ENCODE measurements at places on chromosomes 7 and 10. TPM values are rescaled to one million over a fixed set of nuclear protein-coding genes. Genes with fewer than 3 reads are reported as not detected.

DNA sequence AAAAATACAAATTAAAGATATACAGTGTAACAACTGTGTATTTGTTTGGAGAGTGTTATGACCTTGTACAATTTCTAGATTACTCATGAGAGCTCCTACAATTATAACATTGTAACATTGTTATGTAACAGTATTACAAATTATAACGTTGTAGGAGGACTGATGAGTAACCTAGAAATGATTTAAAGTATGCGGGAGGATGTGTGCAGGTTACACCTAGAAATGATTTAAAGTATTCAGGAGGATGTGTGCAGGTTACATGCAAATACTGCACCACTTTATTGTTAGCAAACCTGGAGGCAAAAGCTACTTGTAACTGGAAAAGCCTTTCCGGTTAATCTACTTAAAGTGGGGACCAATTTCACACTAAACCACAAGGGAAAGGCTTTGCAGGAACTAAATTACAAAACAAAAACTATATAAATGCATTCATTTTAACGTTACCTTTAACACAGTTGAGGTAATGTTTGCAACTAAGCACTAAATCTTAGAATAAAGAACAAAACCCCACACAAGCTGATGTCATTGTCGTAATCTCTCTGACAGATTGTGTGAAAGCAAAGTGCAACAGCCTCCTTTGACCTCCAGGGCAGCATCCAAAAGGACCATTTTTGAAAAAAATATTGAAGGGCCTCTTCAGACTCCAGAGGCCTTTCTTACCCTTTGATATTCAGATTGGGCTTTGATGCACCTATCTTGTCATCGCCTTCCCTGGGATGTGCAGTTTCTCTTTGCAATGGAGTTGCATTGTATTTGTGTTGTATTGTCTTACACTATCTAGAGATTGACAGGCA, 522.1 kb upstream of the FOXK1 start:
- no peak for DNase-seq

The RTKN2 gene
- total RNA-seq = not detected

The GNAI1 gene
- total RNA-seq = 8.7 TPM

The TMEM243 gene
- total RNA-seq = 27.5 TPM

The TMEM139 gene
- total RNA-seq = 11.5 TPM

The CPN1 gene
- not detected for total RNA-seq

The FKBP6 gene
- not detected for total RNA-seq

- DNase-seq = no peak
Measured at GRCh38 chr10:42958142-42958868, 118.6 kb upstream of the RET start.

The GIMAP5 gene
- total RNA-seq = 89.3 TPM
